ENCODE measurements at places on chromosomes 2 and 18.
A peak's percentile ranks its signal among the peaks of the same experiment; 100 is the strongest.

- DNase-seq: no peak
Measured at GRCh38 chr2:45759310-45759851, 107.9 kb downstream of the PRKCE start.

DNA sequence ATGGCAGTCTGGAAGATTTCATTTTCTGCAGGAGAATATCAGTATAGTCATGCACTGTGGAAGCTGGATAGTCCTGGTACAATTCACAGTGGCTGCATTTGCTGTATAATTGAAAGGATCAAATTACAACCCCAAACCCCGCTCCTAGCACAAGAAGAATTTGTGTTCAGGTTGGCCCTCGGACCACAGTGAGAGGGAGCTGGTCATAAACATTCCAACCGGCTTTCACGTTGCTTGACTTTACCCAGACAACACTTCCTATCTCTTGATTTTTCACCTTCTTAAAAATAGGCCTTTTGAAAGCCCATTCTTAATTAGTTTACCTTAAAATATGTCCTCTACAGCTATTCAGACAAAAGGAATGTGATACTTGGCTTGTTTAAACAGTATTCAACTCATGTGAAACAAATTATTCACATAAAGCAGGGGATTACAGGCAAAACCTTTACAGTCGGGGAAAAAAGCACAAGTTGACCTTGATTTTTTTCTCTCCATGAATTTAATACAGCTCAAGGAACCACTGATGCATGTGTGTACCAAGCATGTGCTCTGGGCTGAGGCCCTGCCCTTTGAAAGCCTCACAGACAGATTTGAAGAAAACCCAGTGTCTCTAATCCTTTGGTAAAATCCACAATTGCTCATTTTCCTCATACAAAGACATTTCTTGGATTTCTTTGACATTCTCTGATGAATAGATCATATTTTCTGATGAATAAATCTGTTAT lies 143.0 kb upstream of the SOX11 start:
- no peak for DNase-seq

- DNase-seq: peak; percentile 28
Measured at GRCh38 chr2:37389989-37390765, 45.7 kb downstream of the QPCT start.

DNA sequence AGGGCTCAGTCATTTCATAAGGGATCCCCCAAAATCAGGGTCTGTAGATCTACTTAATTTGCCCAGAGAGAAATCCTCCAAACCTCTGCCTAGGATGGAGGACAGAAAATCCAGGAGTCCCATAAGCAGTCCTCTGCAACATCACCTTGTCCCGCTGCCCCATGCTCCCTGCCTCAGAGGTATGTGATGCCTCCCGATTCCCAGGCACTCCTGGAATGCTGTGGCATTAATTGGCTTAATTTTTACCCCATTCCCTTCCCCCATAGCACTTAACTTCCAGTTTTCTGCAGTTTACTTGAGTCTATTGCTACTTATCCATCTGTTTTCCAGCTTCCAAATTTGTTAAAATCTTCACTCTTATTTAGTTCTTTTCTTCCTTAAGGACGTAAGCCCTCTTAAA lies 91.6 kb upstream of the TSPYL6 start:
- DNase-seq: no peak

- DNase-seq: no peak
Measured at GRCh38 chr2:223947711-223948205, 2.6 kb upstream of the WDFY1 start.

- no peak for DNase-seq
Measured at GRCh38 chr2:173999724-174000123, 34.6 kb upstream of the SP3 start.

- DNase-seq: no peak
Measured at GRCh38 chr2:120064664-120065063, 51.8 kb downstream of the EPB41L5 start.

- no peak for DNase-seq
Measured at GRCh38 chr2:204880928-204881327, 335.7 kb downstream of the PARD3B start.

DNA sequence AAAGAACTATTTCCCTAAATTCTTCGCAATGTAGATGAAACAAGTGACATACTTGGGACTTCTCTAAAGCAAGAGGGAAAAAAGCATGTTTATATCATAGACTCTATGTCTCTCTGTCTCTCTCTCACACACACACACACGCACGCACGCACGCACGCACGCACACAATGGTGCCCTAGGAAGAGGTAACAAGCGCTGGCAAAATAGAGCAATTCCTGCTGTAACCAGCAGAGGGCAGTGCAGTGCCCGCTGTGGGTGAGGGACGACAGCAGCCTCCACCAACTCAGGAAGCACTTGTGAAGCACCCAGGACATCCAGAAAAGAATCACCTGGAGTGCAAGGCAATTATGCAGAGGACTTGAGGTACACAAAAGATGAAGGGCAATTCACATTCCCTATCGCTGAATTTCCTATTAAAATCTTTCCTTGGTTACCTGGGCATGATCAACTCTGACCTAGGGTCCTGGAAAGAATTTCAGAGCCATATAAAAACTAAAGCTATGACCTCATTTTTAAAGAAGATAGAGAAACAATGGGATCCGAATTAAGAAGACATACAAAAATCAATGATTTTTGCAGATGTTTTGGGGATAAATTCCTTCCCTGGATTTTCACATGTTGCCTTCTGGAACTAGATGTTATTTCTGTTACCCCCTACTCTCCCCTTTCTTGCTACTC lies 166.4 kb downstream of the PDE11A start:
- DNase-seq: peak; percentile 65

GRCh38 chr18:62131301-62131909 lies 55.5 kb downstream of the PIGN start:
- DNase-seq: peak; percentile 52

- DNase-seq: no peak
Measured at GRCh38 chr18:36374262-36374661, 76.7 kb downstream of the FHOD3 start.

DNA sequence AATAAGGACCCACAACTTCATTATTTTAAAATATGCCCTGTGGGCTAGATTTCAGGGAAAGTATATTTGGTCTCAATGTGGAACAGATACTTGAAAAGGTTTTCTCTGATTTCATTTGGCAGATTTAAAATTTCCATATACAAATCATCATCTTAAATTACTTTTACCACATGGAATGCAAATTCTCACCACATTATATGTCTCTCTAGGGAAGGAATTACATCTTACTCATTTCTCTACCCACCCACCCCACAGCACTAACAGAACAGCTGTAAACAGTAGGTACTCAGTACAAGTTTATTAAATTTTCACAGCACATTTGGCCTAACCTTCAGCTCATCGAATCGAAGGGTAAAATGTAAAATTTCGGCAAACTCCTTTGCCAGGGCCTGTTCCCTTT lies 104.0 kb downstream of the CYRIA start:
- no peak for DNase-seq
